Occipital lobe (tissue), 3 donors: ENCODE measurements at places on chromosomes 12 and 14. TPM values are rescaled to one million over a fixed set of nuclear protein-coding genes. Genes with fewer than 3 reads are reported as not detected.

- no peak for DNase-seq
Observed at GRCh38 chr12:29428633-29429032, 47.7 kb upstream of the ERGIC2 start.

GRCh38 chr14:72745991-72746980, 147.6 kb downstream of the DPF3 start:
- no peak for DNase-seq

DNA sequence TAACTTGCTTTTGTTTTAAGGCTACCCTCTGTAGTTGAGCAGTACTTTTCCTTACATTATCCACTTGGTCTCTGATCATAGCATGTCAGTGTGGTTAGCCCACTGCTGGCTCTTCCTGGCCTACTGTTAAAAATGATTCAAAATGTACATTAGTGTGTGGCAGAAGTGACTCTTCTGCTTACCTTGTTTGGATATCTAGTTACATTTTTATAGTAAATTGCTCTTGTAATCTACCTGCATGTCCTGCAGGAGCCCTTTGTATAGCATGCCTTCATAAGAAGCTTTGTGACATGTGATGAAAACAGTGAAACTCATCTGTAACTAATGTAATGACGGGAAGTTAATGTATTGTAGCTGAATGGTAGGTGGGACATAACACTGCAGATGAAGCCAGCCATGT, 8.1 kb downstream of the SPATS2 start:
- DNase-seq: no peak

The IGFBP6 gene
- total RNA-seq: 6.2 TPM

The C3AR1 gene
- total RNA-seq: 3.1 TPM

DNA sequence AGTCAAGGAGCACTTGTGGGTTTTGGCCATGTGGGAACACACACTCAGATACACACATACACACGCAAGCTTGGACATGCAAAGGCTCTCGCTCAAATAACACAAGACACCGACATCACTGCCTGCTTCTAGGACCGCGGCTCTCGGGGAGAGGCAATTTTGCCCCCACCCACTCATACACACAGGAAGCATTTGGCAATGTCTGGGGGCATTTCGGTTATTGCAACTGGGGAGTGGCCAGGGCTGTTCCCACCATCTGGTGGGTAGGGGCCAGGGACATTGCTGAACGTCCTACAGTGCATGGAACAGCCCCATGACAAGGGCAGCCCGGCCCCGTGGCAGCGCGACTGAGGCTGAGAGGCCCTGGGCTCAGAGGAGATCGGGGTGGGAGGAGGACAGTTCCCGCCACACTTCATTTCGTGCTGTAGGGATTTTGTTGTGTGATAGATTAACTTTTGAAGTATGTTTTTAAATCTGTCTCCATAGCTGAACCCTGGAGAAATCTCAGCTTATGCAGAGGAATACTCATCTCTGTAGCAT, 35.6 kb downstream of the RIMBP2 start:
- DNase-seq: no peak

The RFLNA gene
- total RNA-seq: 5.9 TPM

GRCh38 chr14:100524933-100525243, 62.3 kb downstream of the BEGAIN start:
- DNase-seq: no peak

The FOXJ2 gene
- total RNA-seq: 7.3 TPM

GRCh38 chr14:98210045-98210672, 1061.8 kb downstream of the BCL11B start:
- no peak for DNase-seq

DNA sequence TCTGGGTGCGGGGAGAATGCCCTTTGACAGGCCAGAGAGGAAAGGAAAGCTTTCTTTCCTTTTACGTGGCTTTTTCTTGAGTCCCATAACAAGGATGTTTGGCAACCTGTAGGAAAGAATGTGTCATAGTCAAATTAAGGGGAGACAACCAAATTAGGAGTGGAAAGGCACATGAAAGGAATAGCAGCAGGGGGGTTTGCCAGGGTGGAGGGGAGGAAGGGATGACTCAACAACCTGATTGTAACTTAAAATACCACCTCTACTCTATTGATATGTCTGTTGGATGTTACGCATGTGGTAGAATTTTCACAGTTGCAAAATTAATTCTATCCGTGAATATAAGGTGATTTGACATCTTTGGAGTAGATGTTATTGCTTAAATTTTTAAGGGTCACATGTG, 28.5 kb upstream of the MYBPC1 start:
- no peak for DNase-seq

- DNase-seq: no peak
Observed at GRCh38 chr14:68423686-68424085, 369.2 kb downstream of the ZFP36L1 start.

The CALM1 gene
- total RNA-seq: 1,332 TPM

GRCh38 chr14:68943107-68943506, 36.0 kb downstream of the ACTN1 start:
- no peak for DNase-seq

DNA sequence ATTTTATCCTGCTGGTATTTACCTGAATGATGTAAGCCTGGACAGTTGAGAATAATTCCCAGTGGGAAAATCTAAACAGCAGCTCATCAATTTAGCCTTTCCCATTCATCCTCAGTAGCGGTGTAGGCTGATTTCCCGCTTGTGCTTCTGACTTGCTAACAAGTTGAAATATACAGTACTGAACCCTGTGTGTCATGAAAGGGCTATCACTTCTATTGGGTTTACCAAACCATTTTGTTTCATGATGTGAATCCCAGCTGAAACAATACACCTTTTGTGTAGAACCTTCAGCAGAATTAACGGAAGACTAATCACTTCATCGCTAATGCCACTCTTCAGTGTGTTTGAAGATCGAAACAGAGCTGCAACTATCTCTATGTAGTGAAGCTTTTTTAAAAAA, 88.4 kb downstream of the POLR3B start:
- DNase-seq: no peak

The CCND2 gene
- 300 TPM for total RNA-seq

The AQP6 gene
- 0.62 TPM for total RNA-seq

GRCh38 chr12:32896432-32897280, at the start of gene PKP2:
TSS of gene PKP2 (minus strand) at chr12:32896777. CDS start at chr12:32896731, 46 bp downstream.
- peak; percentile 3 for DNase-seq

The ABHD12B gene
- not detected for total RNA-seq

DNA sequence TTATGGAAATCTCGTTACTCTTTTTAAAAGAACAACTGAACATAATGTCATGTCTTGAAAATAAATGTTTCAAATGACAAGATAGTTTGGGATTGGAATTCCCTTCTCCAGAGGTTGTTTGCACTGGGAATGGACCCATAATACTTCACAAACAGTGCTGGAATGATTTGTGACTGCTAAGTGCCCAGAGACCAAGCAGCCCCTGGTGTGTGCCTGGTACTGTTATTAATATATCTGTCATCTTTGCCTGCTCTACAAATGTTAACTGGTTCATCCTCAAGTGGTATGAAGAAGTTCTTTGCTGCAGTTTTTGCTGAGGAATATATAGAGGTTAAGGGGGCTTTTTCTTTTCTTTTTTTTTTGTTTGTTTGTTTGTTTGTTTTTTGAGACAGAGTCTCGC, 64.9 kb upstream of the DACT1 start:
- DNase-seq: no peak

The KRT74 gene
- total RNA-seq: not detected

GRCh38 chr12:24848941-24849477, 99.9 kb downstream of the BCAT1 start:
- DNase-seq: no peak

The GLIPR1L1 gene
- not detected for total RNA-seq

DNA sequence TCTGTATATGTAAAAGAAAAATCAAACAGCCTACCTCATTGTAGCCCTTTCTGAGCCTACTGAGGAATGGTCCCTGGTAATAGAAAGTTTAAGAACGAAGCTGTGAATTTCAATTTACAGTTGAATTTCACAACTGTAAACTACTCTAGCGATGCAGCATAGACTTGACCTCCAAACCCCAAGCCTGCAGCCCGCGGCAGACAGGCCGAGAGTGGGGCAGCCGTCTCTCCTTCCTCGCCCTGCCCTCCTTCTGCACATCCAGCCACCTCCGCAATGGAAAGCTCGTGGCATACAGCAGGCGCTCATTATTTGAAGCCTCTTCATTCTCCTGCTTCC, 15.3 kb downstream of the RNASE2 start:
- DNase-seq: no peak

The CABP1 gene
- total RNA-seq: 3.1 TPM

DNA sequence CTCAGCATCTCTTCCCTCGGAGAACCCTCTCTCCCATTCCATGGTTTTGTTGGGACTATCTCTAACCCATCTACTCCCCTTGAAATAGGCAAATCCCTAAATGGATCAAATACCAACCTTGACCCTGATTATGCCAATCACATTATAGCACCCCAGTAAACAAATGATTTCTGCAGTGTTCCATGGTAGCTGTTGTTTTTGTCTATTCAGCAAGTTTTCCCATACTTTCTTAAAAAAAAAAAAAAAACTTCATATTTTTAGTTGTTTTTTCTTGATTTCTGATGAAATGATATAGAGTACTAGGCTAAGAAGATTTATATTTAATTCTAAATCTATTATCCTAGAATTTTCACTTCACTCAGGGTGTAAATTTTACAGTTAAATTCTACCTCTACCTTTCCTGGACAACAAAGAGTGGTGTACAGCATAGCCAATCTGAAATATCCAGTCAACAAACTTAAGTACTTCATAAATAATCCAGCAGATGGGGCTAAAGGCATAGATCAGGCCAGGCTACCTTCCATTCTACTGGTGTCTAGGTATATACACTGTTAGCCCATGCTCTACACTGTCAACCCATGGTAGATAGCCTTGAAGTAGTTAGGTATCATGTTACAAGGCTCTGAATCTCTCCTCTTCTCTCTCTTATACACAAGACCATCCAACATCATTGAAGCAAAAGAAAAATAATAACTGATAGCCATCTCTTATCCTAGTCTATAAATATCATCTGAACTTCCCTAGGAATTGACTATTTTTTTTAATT, 82.2 kb downstream of the PLEKHG7 start:
- DNase-seq: no peak

DNA sequence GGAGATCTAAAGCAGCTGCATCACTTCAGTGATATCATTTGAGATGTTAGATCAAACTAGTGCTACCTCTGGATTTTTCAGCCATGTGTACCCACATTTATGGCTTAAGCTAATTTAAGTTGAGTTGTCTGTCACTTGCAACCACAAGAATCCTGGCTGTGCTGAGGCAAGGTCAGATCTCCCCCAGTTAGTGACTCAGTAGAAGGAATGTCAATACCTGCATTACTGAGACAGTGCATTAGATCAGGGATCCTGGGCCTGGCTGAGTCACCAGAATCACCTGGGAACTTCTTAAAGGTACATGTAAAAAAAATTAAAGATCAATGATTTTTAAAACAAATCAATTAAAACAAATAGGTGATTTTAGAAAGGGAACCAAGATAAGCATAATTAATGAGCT, 84.6 kb upstream of the GRIN2B start:
- DNase-seq: no peak

- no peak for DNase-seq
Observed at GRCh38 chr14:89996963-89997362, 41.2 kb downstream of the TDP1 start.

DNA sequence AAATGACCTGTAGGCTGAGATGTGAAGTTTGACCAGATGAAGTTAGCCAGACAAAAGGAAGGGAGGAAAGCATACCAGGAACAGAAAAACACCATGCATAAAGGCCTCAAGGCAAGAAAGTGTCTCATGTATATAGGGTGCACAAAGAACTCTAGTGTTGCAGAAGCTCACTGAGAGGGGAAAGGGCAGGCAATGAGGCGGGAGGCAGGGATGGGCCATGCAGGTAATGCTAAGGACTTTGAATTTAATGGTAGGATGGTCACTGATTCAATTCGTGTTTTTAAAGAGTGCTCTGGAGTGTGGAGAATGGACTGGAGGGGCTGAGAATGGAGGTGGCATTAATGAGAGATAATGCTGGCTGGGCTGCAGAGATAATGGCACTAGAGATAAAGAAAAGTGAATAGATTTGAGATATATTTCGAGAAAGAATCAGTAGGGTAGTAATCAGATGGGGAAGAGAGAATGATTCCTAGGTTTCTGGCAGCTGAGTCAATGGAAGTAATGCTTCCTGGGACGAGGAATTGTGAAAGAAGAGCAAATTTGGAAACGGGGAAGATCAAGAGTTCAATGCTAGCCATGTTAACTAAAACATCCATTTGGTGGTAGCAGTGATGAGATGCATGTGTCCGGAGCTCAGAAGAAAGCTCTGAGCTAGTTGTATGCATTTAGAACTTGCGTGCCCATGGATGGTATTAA, 43.1 kb downstream of the LIMA1 start:
- DNase-seq: no peak

The ABCD2 gene
- 20.4 TPM for total RNA-seq

The MEG3 gene
- total RNA-seq: 92.5 TPM

GRCh38 chr12:75782069-75782581, 249.5 kb downstream of the PHLDA1 start:
- no peak for DNase-seq

DNA sequence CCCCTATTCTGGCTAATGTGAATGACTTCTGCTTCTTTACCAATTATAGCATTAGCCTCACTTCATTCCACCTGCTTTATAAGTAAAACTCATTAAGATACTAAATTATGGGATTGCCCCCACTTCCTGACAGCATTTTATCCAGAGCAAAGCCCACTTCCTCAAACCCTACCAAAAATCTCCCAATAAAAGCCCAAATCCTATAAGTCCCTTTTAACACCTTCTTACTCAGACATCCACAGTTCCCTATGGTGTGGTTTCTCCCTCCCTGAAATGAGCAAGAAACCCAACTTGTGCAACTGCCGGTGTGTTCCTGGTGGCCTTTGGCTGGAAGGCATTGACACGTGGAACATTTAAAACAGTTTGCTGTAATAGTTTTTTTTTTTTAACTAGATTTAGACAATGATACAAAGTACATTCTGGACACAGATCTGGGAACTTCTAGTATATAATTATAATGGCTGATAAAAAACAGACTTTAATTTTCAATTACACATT, 53.1 kb downstream of the BRMS1L start:
- DNase-seq: no peak

The SINHCAF gene
- total RNA-seq: 19.3 TPM

- DNase-seq: no peak
Observed at GRCh38 chr14:89267163-89267562, 149.9 kb downstream of the FOXN3 start.

DNA sequence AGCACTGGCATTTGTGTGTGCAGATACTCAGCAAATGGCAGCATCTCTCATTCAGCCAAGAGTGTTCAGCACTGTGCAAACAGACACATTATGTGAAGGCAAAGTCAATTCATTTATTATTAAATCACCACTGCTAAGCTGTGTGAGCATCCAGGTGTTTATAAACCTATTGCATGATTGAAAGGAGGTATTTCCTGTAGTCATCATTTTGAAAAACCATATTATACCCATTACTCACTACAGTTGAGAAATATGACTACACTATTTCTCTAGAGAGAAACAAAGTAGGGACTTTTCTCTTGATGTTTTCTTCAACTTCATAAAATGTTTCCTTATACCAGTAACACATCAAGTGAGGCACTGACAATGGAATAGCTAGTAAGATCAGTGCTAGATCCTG, 13.7 kb downstream of the SPX start:
- DNase-seq: no peak

GRCh38 chr12:84986586-84986985, 49.5 kb downstream of the TSPAN19 start:
- DNase-seq: no peak

The MSRB3 gene
- total RNA-seq: 3.9 TPM
